ENCODE measurements at places on chromosomes 16 and 17.

- DNase-seq, result no peak
These were observed 5.6 kb downstream of the CDK10 start for GRCh38 chr16:89691986-89692569.

- peak; percentile 1 for DNase-seq
These were observed 113.4 kb upstream of the CDH8 start for GRCh38 chr16:62149631-62150030.

DNA sequence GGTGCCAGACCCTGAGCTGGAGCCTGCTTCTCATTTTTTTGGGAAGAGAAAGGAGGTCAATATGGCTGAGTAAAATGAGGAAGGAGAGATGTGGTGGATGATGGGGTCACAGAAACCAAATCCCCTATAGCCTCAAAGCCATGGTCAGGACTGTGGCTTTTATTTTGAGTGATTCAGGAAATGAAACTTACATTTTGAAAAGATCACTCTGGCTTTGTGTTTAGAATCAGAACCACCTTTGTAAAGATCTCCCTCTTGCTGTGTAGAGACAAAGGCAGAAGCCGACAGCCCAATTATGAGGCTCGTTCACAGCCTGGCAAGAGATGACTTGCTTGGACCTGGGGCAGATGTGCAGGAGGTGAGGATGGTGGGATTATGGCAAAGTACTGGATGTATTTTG, 121.6 kb upstream of the ANKFN1 start:
- DNase-seq, result no peak

- peak; percentile 93 for DNase-seq
These were observed 2.3 kb downstream of the SLFN5 start for GRCh38 chr17:35245196-35245486.

GRCh38 chr17:8243827-8244226, 4.0 kb downstream of the CTC1 start:
- no peak for DNase-seq

- no peak for DNase-seq
These were observed 335.1 kb downstream of the CPPED1 start for GRCh38 chr16:12468552-12468951.

DNA sequence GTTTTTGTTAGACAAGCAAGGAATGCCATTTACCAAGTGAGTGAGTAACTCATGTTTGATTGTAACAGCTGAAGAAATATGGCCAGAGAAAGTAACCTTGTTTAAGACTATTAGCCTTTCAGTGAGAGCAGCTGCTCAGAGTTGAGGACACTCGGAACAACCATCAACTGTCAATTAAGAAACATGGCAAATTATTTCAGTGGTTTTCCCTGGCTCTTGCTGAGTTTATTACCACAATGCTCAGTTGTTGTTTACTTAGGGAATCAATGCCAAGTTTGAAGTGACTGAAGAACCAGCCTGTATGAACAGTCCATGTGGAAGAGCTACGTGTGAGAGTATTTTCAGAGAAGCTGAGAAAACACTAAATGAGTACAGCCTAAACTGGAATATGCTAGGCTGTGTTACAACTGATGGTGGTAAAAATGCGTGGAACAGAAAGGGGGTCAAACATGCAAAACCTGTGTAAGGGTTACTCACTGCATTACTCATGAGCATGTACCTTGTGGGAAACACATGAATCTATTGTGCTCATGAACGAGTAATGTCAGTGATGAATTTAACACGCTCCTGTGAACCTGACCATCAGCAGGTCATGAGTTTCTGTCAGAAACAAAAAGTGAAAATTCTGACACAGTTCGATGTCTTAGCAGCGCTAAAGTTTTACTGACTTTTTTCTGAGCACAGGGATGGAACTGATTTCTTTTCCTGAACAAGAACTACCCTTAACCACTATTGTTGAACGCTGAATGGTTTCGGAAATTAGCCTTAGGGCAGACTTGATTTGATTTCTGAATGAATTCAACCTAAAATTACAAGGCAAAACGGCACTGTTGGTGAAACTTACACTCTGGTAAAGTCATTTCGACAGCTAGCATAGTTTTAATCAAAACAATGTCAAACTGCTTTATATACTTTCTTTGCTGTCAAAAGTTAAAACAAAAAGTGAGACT, 33.5 kb downstream of the GNA13 start:
- DNase-seq, result peak; percentile 97

DNA sequence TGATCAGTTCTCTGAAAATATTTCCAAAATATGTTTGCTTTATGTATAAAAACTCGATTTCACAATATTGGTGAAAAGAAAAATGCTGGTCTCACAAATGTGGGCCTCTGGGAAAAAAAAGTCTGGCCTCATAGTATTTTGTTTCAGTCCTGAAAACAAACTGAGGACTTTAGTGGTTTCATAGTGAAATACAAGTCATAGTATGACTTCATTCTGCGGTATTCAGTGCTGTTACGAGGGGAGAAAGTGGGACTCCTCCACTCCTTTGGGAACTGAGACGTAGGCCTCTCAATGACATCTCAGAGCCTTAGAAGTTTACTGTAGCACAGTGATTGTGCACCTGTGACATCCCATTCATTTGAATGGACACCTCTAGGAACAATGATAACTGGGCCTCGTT, 56.0 kb downstream of the CYB561 start:
- no peak for DNase-seq

DNA sequence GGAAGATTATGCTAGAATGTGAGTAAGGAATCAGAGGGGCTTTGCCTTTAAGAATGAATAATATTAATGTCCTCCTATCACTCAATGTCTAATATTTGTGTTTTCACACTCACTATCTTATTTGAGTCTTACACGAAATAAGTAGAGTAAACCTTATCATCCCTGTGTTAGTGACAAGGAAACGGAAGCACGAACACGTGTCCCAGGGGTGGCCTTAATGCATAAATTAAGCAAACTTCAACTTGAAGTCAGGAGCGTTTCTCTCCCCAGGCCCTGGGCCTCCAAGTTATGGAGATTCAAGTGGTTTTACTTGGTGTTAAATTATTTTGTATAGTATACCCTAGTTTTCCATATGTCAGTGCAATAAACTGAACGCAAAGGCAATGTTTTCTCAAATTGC, 96.0 kb downstream of the WDR59 start:
- no peak for DNase-seq

- DNase-seq, result no peak
These were observed 68.9 kb upstream of the METRNL start for GRCh38 chr17:83010206-83011200.

- DNase-seq, result no peak
These were observed 16.9 kb downstream of the DOC2B start for GRCh38 chr17:164303-165235.

GRCh38 chr16:71373073-71373472, 14.6 kb downstream of the CALB2 start:
- DNase-seq, result no peak

GRCh38 chr16:88803264-88803987, at the start of gene CDT1:
CDT1 (plus strand) TSS chr16:88803789; CDS start chr16:88803832, 43 bp downstream.
- peak; percentile 75 for DNase-seq

DNA sequence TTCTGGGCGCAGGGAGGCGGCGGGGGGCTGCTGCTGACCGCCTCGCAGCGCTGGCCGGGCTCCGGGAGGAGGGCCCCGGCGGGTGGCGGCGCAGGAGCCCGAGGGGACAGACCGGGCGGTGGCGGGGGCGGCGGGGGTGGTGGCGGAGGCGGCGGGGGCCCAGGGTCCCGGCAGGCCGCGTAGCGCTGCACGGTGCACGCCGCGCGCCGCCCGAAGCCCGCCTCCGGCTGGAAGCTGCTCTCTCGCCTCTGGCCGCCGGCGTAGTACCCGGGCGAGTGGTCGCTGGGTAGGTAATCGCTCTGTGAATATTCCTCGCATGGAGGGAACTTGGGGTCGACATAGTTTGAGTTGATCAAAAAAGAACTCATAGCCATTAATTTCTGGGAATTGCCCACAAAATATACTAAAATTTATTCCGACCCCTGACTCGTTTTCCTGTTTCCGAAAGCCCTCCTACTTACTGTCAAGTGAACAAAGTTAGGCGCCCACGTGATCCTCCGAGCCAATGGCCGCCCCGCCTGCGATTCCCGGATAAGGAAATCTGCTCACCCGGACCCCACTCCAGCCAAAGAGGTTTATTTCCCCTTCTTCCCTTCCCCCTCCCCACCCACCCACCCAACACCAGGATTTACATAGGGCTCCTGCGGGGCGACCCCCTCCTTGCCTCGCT, at the start of gene HOXB4:
TSS of gene HOXB4 (minus strand) at position 405 of the 670 bp plus-strand sequence. CDS start at position 374, 31 bp downstream.
- DNase-seq, result no peak

GRCh38 chr17:77211681-77212080, 70.9 kb downstream of the SEC14L1 start:
- DNase-seq, result no peak

GRCh38 chr17:75061618-75062017, 14.6 kb downstream of the KCTD2 start:
- no peak for DNase-seq

DNA sequence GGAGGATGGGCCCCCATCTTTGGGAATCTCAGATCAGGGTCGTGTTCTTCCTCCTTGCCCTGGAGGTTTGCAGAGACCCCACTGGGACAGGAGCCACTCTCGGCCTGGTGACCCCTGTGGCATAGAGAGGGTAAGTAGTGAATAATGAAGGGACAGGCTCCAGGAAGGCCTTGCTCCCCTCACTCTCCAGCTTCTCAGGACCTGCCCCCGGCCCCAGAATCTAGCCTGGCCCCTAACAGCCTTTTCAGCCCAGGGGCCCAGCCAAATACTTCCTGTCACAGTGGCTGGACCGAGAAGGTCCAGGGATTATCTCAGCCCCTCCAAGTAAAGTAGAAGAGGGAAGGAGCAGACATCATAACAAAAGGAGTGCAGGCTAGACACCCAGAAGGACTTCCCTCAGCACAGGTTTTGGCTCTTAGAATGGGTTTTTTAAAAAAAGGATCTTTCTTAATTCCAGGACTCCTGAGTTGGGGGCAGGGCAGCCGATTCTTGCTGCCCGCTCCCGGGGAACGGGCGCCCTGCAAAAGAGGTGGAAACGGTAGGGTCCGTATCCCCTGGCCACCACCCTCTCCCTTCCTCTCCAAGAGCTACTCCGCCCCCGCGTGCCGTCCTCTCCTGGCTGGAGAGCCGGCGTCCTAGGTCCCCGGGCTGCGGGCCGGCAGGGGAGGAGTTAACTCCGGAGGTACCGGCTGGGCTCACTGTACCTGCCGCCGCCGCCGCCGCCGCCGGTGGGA, 559 bp upstream of the NXPH3 start:
- no peak for DNase-seq

GRCh38 chr17:35002876-35003551, 22.7 kb downstream of the LIG3 start:
- no peak for DNase-seq

DNA sequence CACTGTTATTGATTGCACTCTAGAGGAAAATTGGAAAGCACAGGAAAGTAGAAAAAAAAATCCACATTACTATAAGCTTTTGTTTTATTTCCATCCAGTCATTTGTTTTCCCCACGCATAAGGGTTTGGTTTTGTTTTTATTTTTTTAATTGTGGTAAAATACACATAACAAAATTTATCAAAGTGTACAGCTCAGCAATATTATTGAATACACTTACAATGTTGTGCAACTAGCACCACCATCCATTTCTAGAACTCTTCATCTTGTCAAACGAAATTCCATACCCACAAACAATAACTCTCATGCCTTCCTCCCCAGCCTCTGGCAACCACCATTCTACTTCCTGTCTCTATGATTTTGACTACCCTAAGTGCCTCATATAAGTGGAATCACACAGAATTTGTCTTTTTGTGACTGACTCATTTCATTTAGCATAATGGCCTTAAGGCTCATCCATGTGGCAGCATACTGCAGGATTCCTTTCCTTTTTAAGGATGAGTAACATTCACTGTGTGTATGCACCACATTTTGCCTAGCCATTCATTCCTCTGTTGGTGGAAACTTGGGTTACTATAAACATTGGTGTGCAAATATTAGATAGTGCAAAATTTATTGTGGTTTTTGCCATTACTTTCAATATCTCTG, 11.1 kb downstream of the SPPL2C start:
- DNase-seq, result no peak

DNA sequence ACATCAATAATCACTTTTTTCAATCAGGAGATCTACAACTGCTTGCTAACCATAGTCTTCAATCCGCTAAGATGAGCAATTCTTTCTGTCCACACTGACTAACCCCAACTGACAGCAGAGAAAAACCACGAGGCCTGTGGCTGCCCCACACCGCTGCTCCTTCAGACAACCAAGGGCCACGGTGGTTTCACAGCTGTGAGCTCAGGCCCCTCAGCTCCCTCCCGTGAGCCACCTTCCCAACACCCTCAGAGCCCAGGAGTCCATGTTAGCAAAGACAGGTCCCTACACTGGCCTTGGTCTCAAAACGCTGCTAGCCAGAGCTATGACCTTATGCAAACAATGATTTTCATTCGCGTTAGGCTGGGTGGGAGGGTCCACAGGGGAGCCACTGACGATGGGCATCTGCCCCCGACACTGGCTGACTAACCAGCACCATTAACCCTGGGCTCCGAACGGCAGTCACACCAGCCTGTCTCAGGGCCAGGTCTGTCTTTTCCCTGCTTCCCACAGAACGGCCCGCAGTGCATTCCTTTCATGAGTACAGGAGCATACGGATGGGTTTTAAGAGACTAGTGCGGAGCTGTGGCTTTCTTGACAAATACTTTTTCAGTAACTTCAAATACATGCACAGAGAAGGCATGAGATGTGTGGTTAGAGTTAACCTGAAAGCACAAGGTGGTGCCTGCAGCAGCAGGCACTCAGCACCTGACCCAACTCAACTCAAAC, 67.3 kb downstream of the ANKRD11 start:
- DNase-seq, result peak; percentile 43

- peak; percentile 62 for DNase-seq
These were observed 9.8 kb downstream of the NHERF1 start for GRCh38 chr17:74757931-74758847.

DNA sequence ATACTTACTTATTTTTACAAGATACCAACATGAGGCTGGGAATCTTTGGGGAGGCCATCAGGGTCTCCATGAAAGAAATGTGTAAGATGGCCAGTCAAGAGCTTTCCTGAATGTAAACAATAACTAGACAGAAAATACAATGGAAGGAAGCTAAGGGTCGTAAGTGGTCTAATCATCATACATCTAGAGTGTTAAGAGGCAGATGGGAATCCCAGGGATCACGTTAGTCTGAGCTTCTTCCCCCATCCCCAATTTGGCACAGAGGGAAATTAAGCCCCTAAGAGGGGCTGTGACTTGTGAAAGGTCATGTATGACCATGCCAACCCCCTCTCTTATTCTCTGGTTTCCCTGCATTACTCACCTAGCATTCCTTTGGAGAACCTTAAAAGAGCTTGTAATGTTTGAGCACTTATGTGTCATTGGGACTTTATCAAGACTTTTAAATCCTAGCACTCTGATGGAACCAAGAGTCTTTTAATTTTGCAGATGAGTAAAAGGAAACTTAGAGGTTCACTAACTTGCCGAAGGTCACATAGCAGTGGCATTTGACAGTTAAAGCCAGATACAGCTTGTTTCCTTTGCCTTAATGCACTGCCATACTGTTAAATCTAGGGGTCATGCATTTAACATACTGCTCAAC, 46.1 kb downstream of the DCUN1D3 start:
- no peak for DNase-seq

- no peak for DNase-seq
These were observed 43.2 kb downstream of the SNX20 start for GRCh38 chr16:50637716-50638602.

- DNase-seq, result no peak
These were observed 89.5 kb upstream of the SOX9 start for GRCh38 chr17:72031219-72031884.
